ENCODE measurements at places on chromosomes 2 and 18. TPM values are rescaled to one million over a fixed set of nuclear protein-coding genes. Genes with fewer than 3 reads are reported as not detected.

The RUFY4 gene
- total RNA-seq, result 1.7 TPM

The UGT1A8 gene
- not detected for total RNA-seq

The SP5 gene
- total RNA-seq, result not detected

The DUSP19 gene
- 4.0 TPM for total RNA-seq

The GKN2 gene
- not detected for total RNA-seq

The MYO1B gene
- total RNA-seq, result 29.7 TPM

The ZNF804A gene
- not detected for total RNA-seq

The POTEC gene
- total RNA-seq, result not detected

The EPC2 gene
- total RNA-seq, result 25.7 TPM

The MAP2 gene
- 0.34 TPM for total RNA-seq

The SH3BP4 gene
- 0.32 TPM for total RNA-seq

The DLGAP1 gene
- 0.14 TPM for total RNA-seq

The C1GALT1C1L gene
- total RNA-seq, result not detected

The IL36RN gene
- not detected for total RNA-seq

The VWA3B gene
- total RNA-seq, result not detected

The SPATA3 gene
- total RNA-seq, result 1.3 TPM

The DSG4 gene
- not detected for total RNA-seq

The SCYGR7 gene
- total RNA-seq, result not detected

The ITGB6 gene
- not detected for total RNA-seq

The TDRD15 gene
- total RNA-seq, result not detected

The ASTL gene
- total RNA-seq, result 2.8 TPM

The RESP18 gene
- total RNA-seq, result not detected

The COL4A4 gene
- total RNA-seq, result not detected

The UGT1A10 gene
- total RNA-seq, result not detected

The ANKRD29 gene
- total RNA-seq, result 0.21 TPM
